Activated CD4-positive, CD25-positive, alpha-beta regulatory T cell (primary cell): ENCODE measurements at places on chromosomes 3 and 15.

DNA sequence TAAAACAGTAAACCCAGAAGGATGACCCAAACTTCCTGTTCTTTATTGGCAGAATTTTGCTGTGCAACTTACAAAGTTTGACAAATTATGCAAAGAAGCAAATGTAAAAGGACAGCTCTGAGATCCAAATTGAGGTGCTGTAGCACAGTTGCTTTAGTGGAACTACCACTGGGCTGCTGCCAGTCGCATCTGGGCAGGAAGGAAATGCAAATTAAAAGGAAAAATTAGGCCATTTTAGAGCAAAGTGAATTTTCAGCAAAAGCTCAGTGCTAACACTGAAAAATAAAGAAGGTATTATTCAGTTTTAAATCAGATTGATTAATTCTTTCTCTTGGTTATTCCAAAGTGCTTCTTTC lies 104.5 kb downstream of the ZMAT3 start:
- no peak for DNase-seq

DNA sequence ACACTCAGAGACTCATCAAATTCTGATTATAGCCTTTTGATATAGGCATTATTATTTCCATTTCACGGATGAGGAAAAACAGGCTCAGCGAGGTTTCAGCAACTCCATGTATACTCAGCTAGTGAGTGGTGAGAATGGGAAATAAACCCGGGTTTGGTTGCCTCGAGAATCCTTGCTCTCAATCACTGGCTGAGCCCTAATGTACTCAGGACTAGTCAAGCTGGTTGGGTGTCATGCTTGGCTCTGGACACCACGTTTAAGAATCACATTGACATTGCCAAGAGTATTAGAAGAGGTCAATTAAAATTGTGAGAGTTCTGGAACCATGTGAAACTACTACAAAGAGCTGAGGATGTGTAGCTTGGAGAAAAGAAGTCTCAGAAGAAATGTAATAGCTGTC lies 444.5 kb downstream of the MFSD1 start:
- DNase-seq = no peak

DNA sequence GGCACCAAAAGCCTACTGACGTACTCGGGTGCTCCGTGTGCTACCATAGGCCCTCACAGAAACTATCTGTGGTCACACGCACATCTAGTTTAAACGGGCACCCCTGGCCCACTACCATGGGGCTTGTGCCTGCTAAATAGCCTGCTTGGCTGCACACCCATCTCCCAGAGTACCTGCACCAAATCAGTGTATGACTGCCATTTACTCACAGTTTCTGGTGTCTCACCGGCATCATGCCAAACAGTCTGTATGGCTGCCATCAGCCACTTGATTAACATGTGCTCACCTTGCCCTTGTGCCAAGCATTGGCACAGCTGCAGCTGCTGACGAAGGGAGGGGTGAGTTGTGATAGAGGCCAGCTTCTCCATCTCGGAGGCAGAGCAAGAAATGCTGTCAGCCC lies 232.7 kb downstream of the IGSF11 start:
- no peak for DNase-seq

- no peak for DNase-seq
Observed at GRCh38 chr15:80105595-80105994, 46.1 kb downstream of the ZFAND6 start.

GRCh38 chr15:39942753-39943150 lies 8.8 kb downstream of the EIF2AK4 start:
- no peak for DNase-seq

DNA sequence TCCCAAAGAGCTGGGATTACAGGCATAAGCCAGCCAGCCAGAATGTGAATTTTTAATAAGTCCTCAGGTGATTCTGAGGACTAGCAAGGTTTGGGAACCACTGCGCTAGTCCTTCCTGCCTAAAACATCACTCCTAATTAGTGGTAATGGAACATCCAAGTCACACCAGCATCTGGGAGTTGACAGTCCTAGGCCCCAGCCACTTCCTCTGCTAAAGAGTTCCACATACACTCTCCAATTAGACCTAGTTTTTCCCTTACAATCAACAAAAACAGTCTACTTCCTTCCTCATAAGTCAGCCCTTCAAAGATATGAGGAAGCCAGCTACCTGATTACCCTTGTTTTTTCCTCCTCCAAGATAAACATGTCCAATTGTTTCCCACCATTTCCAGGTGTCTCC lies 78.1 kb downstream of the OXNAD1 start:
- no peak for DNase-seq

GRCh38 chr15:80564056-80564455 lies 131.1 kb upstream of the ABHD17C start:
- no peak for DNase-seq

DNA sequence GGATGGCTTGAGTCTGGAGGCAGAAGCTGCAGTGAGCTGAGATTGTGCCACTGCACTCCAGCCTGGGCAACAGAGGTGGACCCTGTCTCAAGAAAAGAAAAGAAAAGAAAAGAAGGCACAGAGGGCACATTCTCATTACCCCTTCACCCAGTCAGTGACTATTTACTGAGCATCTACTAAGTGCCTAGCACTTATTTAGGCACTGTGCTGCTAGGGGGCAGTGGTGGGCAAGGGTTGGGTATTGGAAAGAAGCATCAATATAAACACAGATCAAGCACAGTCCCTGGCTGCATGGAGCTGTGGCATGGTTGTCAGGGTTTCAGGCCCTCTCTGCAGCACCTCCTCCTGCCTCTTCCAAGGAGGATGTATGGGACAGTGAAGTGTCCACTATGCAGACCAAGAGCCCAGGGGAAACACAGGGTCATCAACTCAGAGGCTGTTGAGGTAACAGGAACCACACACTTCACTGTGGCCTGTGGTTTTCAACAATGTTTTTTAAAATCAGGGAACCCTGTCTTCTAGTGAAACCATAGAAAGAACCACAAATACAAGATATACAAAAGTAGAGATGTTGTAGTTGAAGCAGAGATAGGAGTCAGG lies 138.5 kb downstream of the RAB11A start:
- DNase-seq = no peak

GRCh38 chr3:169657351-169658124 lies 6.0 kb downstream of the MECOM start:
- DNase-seq = no peak

DNA sequence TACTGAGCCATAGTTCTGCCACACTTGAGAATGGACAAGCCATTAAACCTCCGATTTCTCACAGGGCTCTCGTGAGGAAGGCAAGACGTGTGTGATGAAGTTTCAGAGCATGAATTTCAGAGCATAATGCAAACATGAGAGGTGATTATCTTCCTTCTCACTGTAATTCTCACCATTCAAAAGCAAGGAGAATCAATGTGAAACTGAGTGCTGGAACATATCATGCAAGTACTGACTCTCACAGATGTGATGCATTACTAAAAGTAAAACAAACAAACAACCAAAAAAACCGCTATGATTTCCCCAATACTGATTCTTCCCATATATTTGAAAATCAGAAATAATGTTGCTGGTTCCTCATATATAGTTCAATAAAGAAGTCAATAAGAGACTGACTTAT lies 23.7 kb downstream of the P3H2 start:
- DNase-seq = no peak

- DNase-seq = no peak
Observed at GRCh38 chr3:34807611-34808010, 831.7 kb upstream of the ARPP21 start.

- no peak for DNase-seq
Observed at GRCh38 chr3:136008221-136008620, 42.7 kb downstream of the PPP2R3A start.

GRCh38 chr3:39435006-39435748 lies 28.7 kb downstream of the RPSA start:
- DNase-seq = no peak

GRCh38 chr3:42772670-42773408 lies at the start of gene CCDC13:
TSS of gene CCDC13 (minus strand) at chr3:42773253. CDS start at chr3:42758345, 14,908 bp downstream.
- peak; percentile 56 for DNase-seq
